ENCODE measurements at places on chromosomes 6 and 20.

- no peak for DNase-seq
Measured at GRCh38 chr6:40252531-40253258, 318.4 kb upstream of the MOCS1 start.

- no peak for DNase-seq
Measured at GRCh38 chr6:104187616-104188015, 672.1 kb downstream of the HACE1 start.

DNA sequence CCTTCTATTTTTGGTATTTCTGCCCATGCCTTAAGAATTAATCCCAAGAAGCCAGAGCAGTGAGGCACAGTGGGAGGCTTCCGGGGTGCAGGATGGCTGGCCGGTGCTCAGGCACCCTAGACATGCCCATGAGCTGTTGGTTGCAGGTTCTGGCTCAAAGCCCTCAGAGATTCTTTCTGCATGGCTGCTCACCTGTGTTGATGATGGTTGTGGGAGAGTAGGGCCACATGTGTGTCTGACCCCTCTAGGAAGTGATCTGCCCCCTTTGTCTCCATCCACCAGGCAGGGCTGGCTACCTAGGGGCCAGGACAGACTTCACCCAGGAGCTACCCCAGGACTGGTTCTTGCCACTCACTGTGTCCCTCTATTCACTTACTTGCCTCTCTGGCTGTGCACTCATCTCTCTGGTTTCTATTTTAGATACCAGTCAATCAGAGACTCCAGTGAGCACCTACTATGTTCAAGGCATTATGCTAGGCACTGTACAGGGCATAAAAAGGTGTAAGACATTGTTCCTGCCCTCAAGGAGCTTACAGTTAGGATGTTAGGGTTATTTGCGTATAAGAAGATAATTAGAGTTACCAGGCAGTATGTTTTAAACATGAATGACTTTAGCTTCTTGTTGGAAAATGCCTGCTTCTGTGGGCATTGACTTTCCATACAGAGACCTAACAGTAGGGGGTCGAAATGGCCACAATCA is 16.8 kb downstream of the CD83 start:
- no peak for DNase-seq

DNA sequence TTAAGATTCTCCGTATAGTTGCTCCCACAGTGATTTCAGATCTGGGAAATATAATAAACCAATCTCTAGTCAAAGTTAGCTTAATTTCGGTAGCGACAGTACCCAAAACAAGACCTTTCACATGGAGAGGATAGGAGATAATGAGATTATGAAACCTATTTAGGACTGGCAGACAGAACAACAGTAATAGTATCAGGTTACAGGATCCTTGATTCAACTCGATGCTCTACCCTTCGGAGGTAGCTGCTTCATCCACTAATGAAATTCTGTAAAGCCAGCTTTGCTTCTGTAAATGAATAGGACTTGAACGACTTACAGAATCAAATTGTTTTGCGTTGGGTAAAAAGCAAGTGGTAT is 534 bp upstream of the AKIRIN2 start:
- DNase-seq, result peak; percentile 80

- no peak for DNase-seq
Measured at GRCh38 chr6:169787797-169788196, 36.4 kb downstream of the ERMARD start.

DNA sequence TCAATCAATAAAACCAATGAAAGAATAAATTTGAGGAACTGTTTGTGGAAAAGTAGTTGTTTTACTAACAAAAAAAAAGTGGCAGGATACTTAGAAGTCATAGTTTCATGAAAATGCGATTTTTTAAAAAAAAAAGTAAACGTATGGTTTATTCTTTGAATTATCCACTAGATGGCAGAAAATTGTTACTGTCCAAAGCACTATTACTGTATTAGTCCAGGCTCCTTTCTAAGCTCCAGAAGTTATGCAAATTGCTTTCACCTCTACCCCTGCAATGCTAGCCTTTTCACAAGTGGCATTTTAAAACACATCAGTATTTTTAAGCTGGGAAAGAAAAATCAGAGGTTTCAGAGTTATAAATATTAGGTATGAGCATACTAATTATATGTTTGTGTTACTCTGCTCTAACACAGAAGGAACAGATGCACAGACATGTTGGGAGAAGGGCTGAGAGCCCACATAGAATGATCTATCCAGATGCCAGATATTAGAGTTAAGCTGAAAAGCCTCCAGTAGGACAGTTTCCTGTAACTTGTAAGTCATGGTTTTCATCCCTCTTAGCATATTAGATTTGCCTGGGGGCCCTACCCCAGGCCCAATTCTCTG is 63.9 kb downstream of the FHL5 start:
- peak; percentile 28 for DNase-seq

- DNase-seq, result peak; percentile 56
Measured at GRCh38 chr20:33803921-33804337, 7.2 kb upstream of the CHMP4B start.

DNA sequence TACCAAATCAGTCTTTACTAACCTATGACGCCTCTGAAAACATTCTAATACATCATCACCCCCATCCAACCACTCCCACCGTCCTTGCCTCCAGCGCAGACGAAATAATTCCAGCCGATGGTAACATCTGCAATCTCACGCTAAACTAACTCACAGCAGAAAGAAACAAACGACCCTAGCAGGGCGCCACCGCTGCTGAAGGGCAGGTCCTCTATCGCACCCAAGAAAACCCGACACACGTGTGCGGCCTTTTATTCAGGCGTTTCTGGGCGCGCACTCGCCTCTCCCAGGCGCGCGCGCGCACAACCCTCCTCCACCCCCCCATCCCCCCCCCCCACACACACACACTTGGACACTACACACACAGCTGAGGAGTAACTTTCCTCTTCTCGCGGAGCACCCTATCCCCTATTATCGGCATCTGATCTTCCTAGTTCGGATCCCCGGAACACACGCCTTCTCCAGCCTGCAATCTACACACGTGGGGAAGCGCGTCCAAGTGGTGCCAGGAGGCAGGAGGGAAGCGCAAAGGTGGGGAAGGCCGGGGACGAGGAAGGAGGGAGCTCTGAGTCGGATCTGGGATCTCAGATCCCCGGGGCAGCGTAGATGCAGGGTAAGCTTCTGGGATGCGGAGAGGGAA is 1.4 kb downstream of the GFOD1 start:
- peak; percentile 35 for DNase-seq

Data from RPMI7951 (cell line).